WTC11 (cell line): ENCODE measurements at places on chromosomes 4 and X.

- DNase-seq, result no peak
These were observed 7.5 kb upstream of the CXCL8 start for GRCh38 chr4:73732759-73733431.

- no peak for DNase-seq
These were observed 53.8 kb downstream of the SYNPO2 start for GRCh38 chr4:118942465-118942864.

GRCh38 chr4:10417740-10418139, 39.5 kb downstream of the ZNF518B start:
- DNase-seq, result no peak

DNA sequence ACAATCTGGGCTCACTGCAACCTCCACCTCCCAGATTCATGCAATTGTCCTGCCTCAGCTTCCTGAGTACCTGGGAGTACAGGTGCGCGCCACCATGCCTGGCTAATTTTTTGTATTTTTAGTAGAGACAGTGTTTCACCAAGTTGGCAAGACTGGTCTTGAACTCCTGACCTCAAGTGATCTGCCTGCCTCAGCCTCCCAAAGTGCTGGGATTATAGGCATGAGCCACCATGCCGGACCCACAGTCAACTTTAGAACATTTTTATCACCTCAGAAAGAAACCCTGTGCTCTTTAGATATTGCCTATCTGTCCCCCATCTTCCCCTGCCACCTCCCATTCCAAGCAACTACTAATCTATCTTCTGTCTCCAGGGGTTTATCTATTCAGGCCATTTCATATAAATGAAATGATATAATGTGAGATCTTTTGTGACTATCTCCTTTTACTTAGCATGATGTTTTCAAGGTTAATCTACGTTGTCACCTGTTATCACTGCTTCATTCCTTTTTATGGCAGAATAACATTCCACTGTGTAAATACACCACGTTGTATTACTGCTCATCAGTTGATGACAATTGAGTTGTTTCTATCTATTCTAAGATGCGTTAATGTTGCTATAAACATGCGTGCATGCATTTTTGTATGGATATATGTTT, 44.3 kb upstream of the GALNT7 start:
- no peak for DNase-seq

DNA sequence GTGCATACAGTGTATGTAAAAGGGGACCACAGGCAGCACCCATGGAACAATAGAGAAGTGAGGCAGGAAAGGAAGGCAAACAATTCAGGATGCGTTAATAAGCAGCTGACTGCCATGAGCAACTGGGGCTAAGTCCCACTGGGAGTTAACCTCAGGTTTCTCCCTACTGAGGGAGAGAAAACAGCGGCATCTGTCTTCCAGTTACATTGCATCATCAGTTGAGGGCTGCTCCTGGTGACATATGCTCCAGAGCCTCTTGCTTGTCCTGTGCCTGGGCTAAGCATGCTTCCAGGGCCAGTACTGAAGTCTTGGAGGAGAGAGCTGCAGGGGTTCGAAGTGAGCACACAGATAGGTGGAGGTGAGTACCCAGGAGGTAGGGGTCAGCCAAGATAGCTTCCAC, 24.3 kb downstream of the RAI2 start:
- DNase-seq, result no peak

- no peak for DNase-seq
These were observed 40.9 kb downstream of the GPR143 start for GRCh38 chrX:9724711-9725110.

GRCh38 chr4:119314356-119314755, 7.6 kb downstream of the FABP2 start:
- DNase-seq, result no peak

- DNase-seq, result no peak
These were observed 888.4 kb upstream of the EPHA5 start for GRCh38 chr4:66558651-66559050.

DNA sequence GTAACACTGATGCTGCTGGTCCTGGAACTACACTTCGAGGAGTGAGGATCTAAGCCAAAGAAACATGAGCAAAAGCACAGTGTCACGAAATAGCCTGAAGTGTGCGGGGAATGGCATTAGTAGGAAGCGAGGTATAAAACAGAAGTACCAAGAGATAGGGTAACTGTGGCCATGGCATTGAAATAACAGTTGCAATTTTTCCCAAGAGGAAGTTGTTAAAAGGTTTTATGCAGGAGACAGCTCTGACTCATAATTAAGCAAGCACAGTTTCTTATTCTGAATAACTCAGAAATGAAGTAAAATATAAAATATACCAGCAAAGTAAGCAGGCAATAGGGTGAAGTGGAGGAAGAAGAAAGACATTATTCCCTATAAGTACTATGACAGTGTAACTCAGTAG, 90.3 kb upstream of the TMEM150C start:
- DNase-seq, result no peak

GRCh38 chr4:3203971-3204431, 45.0 kb upstream of the MSANTD1 start:
- no peak for DNase-seq

DNA sequence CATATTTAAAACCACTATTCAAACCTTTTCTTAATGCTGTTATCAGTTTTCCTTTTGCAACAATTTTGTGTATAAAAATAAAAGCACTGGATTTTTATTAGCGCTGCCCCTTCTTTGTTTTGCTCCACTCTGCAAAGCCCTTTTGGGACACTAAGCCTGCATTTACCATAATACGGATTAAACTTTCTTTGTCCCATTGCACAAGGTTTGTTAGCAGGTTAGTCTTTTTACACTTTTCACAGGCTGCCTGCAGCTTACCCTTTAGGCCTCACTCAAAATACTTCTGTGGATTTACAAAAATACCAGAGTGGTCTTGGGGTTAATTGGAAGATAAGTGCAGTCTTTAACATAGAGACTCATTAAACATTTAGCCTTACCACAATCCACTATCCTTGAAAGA, 35.7 kb upstream of the MAB21L2 start:
- DNase-seq, result no peak
